GM04503 (cell line): ENCODE measurements at places on chromosomes 3 and 15.

- no peak for DNase-seq
Measured at GRCh38 chr3:128286691-128287090, 133.4 kb downstream of the EEFSEC start.

GRCh38 chr3:33645060-33645647, 72.9 kb downstream of the CLASP2 start:
- DNase-seq, result no peak

GRCh38 chr3:11624704-11625375, 18.9 kb downstream of the VGLL4 start:
- DNase-seq, result no peak

DNA sequence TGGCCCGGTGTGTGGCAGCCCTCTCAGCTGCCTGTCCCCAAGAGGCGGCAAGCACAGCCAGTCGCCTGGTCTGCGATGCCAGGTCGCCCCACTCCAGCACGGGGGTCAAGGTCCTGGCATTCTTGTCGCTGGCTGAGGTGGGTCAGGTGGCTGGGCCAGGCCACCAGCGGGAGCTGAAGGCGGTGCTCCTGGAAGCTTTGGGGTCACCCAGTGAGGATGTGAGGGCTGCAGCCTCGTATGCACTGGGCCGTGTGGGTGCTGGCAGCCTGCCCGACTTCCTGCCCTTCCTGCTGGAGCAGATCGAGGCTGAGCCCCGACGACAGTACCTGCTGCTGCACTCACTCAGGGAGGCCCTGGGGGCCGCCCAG, 20.8 kb downstream of the CAND2 start:
- DNase-seq, result no peak

GRCh38 chr15:60554494-60554893, 75.6 kb upstream of the ICE2 start:
- DNase-seq, result no peak

DNA sequence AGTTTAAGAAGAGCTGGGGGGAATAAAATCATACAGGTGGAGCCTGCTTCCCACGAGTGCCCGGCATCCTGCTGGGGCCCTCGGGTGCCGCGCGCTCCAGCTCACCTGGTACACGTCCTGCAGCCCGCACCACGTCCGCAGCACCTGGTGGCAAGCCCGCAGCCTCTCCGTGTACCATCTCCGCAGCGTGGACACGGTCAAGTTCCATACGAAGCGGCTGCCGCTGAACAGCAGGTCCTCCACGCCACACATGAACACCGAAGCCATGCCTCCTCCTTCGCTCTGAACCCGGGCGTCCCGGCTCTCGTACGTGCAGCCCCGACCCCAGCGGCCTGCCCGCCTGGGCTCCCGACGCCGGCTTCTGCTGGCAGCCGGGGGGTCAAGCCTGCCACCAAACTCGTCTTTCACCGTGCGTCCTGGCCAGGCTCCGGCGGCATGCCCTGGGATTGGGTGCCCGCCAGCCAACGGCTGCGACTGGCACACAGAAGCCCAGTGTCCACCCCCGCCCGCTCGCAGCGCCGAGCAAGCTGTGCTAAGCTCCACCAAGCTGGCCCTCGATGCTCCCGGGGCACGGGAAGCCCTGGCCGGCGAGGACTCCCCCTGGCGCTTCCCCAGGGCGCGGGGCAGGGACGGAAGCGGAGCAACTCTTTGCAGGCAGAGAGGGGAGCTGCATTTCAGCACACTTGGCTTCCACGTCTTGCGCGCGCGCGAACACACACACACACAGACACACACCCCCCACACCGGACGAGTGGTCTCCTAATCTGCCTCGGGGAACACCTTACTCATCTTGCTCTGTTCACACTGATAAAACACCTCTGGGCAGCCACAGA, at the start of gene FRMD4B:
FRMD4B (minus strand) TSS at position 366 of the 833 bp plus-strand sequence; CDS start at position 267, 99 bp downstream.
- DNase-seq, result no peak

GRCh38 chr15:29066310-29066709, 180.5 kb downstream of the APBA2 start:
- DNase-seq, result no peak
